ENCODE measurements at places on chromosomes 6 and 20.
A peak's percentile ranks its signal among the peaks of the same experiment; 100 is the strongest.

DNA sequence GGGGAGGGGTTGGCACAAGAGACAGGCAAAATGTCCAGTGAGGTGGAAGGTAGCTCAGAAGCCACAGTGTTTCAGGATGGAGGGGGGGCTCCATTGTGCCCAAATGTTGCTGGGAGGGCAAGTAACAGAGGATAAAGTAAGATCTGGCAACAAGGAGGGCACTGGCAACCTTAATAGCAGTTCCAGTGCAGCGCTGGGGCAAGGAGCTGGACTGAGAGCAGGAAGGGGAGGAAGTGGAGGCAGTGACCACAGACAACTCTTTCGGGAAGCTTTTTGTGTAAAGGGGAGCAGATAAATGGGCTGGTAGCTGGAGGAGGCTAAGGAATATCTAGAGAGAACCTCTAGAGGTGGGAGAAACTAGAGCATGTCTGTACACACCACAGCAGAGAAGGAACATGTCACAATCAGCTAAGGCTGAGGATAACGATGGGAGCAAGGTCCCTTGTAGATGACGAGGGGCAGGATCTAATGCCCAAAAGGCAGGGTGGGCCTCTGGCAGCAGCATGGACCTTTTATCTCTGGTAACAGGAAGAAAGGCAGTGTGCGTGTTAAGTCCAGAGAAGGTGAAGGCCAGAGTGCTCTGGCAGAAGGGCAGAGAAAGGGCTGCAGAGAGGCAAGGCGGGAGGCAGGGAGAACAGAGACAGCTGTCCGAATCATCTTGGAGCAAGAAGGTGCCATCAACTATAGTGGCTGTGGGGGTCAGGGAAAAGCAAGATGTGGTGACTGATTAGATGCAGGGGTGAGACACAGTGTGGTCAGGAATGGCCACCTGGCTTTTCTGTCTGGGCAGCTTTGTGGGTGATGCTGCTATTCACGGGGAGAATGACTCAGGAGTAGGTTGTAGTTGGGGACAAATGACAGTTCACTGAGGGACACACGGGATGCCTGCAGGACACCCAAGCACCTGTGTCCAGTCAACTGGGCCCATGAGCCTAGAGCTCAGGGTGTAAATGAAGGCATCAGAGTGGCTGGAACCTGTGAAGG is 17.4 kb downstream of the TMEM242 start:
- no peak for DNase-seq

DNA sequence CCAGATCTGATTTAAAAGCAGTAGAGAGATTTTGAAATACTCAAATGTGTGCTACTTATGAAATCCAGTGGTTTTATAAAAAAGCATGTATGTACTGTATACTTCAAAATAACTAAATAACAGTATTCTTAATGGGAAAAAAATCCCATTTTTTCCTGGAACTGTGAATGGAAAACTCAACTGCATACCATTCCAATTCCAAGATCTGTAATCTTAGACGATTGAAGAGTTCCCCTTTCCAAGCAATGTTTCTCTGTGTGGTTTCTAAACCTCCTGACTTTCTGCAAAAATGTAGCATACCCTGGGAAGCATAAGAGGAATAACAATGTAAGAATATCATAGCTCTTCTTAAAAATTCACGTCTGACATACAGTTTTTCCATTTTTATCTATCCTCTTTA is 40.3 kb upstream of the HIVEP2 start:
- no peak for DNase-seq

DNA sequence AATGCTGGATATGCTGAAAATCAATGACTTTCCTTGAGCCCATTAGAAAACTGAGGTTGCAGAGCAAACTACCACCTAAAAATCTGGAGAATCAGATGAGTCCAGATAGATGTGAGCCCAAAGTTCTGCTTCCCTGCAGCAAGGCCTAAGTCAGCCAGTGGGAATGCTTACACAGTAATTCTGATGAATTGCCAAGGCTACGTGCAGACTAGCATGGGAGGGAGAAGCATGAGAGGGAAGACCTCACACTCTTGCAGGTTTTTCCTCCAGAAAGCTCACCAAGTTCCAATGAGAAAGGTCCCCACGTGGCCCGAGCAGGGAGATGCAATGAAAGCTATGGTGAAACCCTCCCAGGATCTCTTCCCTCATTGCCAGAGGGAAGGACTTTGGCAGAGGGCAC is 104.8 kb upstream of the SIRPA start:
- no peak for DNase-seq

DNA sequence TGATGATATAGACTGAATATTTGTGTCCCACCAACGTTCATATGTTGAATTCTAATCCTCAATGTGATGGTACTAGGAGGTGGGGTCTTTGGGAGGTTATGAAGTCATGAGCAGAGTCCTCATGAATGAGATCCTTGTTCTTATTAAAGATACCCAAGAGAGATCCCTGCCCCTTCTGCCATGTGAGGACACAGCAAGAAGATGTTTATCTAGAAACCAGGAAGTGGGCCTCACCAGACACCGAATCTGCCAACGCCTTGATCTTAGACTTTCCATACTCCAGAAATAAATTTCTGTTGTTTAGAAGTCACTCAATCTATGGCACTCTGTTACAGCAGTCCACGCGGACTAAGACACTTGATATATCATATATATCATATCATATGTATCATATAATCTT is 67.7 kb upstream of the GCM1 start:
- DNase-seq: no peak

DNA sequence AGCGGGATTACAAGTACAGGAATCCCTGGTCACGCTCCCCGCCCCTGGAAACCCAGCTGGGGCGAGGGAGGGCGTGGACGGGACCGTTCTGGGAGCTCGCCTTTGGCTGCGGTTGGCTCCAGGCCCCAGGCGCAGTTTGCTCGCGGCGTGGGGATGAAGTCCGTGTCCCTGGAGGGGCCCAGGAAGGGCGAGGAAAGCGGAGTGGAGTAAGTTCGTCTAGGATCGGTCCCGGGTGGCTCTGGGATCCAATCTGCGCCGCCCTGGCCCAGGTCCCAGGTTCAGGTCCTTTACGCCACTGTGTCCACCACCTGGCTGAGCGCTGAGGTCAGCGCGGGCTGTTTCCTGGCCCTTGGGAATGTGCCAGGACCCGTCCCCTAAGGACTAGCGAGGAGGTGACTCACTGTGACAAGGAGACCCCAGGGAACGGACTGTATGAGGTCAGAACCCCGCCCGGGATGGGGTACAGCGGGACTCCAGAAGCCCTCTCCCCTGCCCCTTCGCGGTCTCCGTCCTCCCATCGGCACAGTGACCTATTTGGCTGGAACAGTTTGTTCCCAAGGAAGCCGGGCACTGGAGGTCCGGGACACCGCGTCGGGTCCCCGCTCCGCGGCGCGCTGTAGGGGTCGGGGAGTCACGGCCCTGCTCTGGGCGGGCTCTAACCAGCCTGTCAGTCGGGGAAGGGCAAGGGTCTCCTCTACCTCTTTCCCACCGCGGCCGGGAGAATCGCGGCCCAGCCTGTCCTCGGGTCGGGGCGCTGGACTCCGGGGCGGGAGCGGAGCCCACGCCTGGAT is 724 bp downstream of the CDKN1A start:
- no peak for DNase-seq

DNA sequence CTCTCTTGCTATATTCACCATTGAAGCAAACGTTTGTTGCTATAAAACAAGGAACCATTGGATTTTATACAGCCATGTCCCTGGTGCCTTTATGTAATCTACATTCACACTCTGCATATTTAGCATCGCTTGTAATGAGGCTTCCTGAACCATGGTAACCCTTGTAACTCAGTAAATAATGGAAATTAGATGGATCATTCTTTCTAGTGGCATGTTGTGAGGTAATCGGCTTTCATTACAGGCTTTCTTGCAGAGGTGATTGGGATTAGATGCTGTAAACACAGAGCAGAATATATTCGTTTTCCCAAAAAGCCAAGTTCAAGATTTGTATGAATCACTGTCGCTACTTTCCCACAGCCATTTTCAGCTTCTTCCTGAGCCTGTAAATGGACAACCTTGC is 36.1 kb downstream of the SMPDL3A start:
- DNase-seq: no peak

GRCh38 chr20:39960522-39961428 is 728.3 kb downstream of the MAFB start:
- no peak for DNase-seq

DNA sequence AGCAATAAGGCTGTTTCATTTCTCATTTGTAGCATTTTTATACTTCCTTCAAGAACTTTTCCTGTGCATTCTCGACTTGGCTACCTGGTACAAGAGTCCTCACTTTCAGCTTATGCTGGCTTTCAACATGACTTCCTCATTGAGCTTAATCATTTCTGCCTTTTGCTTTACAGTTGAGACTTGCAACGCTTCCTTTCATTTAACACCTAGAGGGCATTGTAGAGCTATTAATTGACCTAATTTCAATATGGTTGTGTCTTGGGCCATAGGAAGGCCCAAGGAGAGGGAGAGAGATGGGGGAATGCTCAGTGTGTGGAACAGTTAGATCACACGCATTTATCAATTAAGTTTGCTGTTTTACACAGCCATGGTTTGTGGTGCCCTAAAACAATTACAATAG is 37.2 kb downstream of the SLC22A2 start:
- DNase-seq: no peak

- no peak for DNase-seq
Measured at GRCh38 chr20:35091816-35092523, 637 bp downstream of the TRPC4AP start.

DNA sequence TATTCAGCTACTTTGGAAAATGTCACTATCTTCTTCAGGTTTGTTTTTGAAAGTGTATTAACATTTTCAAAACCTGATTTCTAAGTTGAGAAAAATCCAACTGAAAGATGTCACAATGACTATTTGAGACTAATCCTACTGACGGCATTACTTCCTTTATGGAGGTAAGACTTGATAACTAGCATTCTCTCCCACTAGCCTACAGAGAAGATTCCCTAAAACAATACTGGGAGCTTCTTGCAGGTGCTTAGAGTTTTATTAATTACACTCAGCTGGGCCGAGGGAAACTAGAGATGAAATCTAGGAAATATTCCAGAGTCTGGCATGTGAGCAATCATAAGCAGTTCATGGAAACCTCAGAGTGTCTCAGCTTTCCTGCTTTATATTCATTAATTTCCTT is 114.0 kb downstream of the LCA5 start:
- no peak for DNase-seq

- DNase-seq: no peak
Measured at GRCh38 chr6:19159561-19159960, 677.6 kb upstream of the ID4 start.

DNA sequence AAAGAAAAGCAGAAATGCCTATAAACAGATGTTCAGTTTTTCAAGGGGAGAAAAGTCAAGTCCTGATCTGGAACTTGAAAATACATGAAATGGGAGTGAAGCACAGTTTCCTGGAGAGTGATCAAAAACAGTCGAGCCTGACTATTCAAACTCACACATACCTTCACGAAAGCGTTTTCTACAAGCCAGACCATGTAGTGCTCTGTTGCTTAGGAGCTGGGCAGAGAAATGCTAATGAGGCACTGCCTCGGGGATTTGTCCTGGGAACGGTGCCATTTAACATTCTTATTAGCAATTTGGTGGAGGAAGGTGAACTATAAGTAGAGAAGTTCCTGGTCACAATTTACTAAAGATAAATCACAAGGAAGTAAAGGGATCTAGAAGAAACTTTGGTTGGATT is 5.9 kb downstream of the NHSL1 start:
- peak; percentile 24 for DNase-seq

GRCh38 chr20:50270569-50270968 is 79.9 kb downstream of the CEBPB start:
- no peak for DNase-seq

DNA sequence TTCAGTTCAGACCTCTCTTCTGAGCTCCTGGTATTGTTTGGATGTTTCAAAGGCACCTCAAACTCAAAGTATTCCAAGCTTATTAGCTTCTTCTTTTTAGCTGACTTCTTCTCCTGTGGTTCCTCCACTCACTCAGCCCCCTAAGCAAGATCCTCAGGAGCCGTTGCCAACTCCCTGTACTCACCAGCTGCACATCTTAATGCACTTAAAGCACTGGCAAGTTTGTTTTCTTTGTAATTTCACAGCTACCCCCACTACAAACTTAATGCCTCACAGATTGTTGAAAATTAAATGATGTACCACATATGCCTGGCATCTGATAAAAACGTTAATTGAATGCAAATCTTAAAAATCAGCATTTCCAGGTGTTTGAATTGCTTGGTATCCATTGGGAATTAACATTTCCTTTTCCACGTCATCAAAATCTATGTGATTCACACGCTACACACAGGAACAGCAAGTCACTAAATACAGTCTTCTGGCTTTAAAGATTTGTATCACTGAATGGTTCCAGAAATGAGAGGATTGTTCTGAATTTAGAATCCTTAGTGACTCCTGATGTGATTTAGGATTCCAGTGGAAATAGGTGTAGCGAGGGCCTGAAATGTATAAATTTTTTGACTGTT is 24.5 kb downstream of the CALHM6 start:
- DNase-seq: no peak

DNA sequence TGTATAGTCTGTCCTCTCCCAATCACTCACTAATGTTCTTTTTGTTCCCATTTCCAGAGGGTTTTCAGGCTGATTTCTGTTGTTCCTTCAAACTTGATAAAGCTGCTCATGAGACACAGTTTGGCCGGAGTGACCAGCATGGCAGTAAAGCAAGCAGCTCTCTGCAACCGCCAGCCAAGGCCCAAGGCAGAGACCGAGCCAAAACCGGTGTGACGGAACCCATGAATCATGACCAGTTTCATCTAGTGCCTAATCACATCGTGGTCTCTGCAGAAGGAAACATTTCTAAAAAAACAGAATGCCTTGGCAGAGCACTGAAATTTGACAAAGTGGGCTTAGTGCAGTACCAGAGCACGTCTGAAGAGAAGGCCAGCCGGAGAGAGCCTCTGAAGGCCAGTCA is 14.8 kb upstream of the RPL7L1 start:
- no peak for DNase-seq

DNA sequence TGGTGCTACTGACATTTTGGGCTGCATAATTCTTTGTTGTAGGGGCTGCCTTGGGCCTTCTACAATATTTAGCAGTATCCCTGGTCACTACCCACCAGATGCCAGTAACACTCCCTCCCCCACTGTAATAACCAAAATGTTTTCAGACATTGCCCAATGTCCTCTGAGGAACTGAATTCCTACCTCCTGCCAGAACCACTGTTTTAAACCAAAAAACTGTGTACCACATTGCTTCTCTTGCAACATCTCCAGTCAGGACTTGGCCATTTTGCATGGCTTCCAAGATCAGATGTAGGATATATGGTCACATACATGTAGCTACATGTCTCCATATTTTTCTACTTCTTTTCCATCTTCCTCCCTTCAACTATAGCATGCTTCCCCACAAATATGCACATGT is 97.4 kb upstream of the IFNGR1 start:
- no peak for DNase-seq

DNA sequence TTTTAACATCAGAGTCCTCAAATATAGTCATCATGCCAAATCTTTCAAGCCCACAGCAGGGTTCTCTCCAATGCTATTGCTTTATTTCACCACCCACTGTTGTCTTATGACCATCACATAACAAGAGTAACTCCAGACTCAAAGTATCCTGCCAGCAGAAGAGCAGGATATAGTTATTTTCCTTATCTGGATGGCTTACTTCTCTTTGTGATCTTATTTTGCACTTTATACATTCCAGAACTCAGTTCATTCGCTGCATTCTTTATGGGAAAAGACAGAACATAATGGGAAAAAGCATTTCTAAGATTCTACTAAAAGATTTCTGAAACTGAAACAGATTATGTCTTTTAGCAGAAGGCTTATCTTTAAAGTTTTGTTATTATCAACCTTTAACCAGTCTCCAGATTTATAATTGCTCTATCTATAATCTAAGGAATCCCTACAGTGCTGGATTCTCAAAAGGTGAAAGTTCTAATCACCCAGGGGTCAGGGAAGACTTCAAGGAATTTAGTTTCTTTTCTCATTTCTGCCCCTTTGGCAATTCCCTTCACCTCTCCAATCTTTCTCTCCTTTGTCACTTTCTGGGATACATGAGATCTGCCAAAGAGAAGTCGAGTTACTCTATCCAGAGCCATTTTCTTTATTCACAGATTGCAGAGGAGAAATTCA is 190.4 kb downstream of the TPBG start:
- DNase-seq: no peak
